Glutamatergic neuron (in vitro differentiated cells): ENCODE measurements at places on chromosomes 1 and 21. TPM values are rescaled to one million over a fixed set of nuclear protein-coding genes. Genes with fewer than 3 reads are reported as not detected.

The SSR2 gene
- total RNA-seq: 199 TPM

DNA sequence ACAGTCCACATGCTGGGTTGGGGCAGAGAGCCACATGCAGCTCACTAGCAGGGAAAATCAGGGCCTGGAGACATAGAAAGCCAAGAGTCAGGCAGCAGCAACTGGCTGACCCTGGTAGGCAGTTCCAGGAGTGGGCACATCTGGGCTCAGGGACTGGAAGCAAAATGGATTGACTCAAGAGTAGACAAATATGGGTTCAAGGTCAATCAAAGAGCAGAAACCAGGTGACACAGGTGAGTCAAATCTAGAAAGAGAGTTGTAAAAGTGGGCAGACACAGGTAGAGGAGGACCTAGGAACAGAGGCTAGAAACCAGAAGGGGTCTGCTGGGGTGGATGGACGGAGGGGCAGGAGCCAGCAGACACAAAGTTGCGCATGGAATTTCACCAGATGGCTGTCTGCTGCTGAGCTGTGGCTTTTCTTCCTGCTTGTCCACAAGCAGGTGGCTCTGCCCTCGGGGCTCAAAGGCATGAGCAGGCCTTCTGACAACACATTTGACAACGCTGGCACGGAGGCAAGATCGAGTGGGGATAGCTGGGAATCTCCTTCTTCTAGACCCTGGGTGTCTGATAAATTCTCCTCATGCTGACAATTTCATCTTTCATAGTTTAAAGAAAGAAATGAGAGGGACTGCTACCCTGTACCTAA lies 40.8 kb upstream of the IGSF3 start:
- no peak overlapping the region for H3K4me3 ChIP-seq
- H3K27ac ChIP-seq: peak overlapping the region; percentile 23
- peaks cover 7% of the 10 kb centered on the region for H3K27me3 ChIP-seq
- no peaks in the 10 kb centered on the region for H3K36me3 ChIP-seq
- peak; percentile 52 for DNase-seq
- peaks cover 47% of the 10 kb centered on the region for H3K4me1 ChIP-seq

The ETV3L gene
- total RNA-seq: not detected

GRCh38 chr1:164563721-164564360 lies 4.9 kb downstream of the PBX1 start:
- peak overlapping the region; percentile 54 for H3K27ac ChIP-seq
- peaks cover 23% of the 10 kb centered on the region for H3K4me1 ChIP-seq
- DNase-seq: no peak
- no peaks in the 10 kb centered on the region for H3K36me3 ChIP-seq

GRCh38 chr21:29308456-29308783 lies 9.7 kb downstream of the BACH1 start:
- H3K4me1 ChIP-seq: peaks cover 2% of the 10 kb centered on the region
- H3K4me3 ChIP-seq: no peak overlapping the region
- H3K36me3 ChIP-seq: no peaks in the 10 kb centered on the region
- no peak for DNase-seq
- no peak overlapping the region for H3K27ac ChIP-seq

The LIPI gene
- not detected for total RNA-seq

- peaks cover 3% of the 10 kb centered on the region for H3K27me3 ChIP-seq
- H3K27ac ChIP-seq: no peak overlapping the region
- H3K4me1 ChIP-seq: no peaks in the 10 kb centered on the region
- no peak overlapping the region for H3K4me3 ChIP-seq
- no peak for DNase-seq
Observed at GRCh38 chr1:40210511-40211204, 37.1 kb upstream of the TMCO2 start.

- H3K36me3 ChIP-seq: no peaks in the 10 kb centered on the region
- H3K4me3 ChIP-seq: no peak overlapping the region
- no peak for DNase-seq
- H3K4me1 ChIP-seq: no peaks in the 10 kb centered on the region
- no peaks in the 10 kb centered on the region for H3K27me3 ChIP-seq
Observed at GRCh38 chr1:85708829-85709227, 595 bp upstream of the ZNHIT6 start.

DNA sequence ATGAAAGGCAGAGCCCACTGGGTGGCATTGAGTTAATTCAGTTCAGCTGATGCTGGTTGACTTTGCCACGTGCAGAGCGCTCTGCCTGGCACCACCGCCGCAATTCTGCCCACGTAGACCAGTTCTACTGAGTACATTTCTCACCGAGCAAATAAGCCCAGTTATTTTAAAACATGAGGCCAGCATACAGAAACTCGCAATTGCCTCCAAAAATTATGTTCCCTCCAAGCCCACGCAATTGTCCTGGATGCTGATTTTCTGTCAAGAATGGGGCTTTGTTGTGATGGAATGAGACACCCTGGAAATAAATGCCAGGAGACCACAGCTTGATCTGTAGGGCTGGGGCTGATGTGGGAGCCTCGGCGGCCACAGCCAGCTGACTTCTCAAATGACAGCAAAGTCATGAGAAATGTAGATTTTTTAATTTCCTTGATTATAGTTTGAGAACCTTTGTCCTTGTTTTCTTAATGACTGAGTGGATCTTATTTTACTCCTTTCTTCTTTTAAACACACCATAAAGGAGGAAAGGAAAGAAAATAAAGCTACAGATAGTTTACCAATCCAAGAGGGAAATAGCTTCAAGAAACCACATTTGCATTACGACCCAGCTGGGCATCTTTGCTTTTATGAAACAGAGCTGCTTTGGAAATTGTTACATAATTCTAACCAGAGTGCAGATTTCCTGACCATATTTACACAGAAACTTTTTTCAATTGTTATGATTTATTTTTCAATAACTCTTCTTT lies 11.6 kb upstream of the PARP1 start:
- peaks cover 5% of the 10 kb centered on the region for H3K27me3 ChIP-seq
- H3K27ac ChIP-seq: no peak overlapping the region
- H3K4me1 ChIP-seq: peaks cover 2% of the 10 kb centered on the region
- H3K4me3 ChIP-seq: no peak overlapping the region
- H3K36me3 ChIP-seq: no peaks in the 10 kb centered on the region

The SLC25A34 gene
- 4.1 TPM for total RNA-seq

The AMY1C gene
- not detected for total RNA-seq

- no peak overlapping the region for H3K27ac ChIP-seq
- H3K4me1 ChIP-seq: no peaks in the 10 kb centered on the region
- H3K4me3 ChIP-seq: no peak overlapping the region
- peaks cover 8% of the 10 kb centered on the region for H3K36me3 ChIP-seq
Observed at GRCh38 chr1:34066981-34067603, 97.9 kb downstream of the CSMD2 start.

GRCh38 chr1:238562341-238562740 lies 671.6 kb upstream of the ZP4 start:
- no peak for DNase-seq
- no peak overlapping the region for H3K27ac ChIP-seq

- no peak for DNase-seq
- no peak overlapping the region for H3K4me3 ChIP-seq
- no peak overlapping the region for H3K27ac ChIP-seq
- peaks cover 3% of the 10 kb centered on the region for H3K4me1 ChIP-seq
- H3K36me3 ChIP-seq: no peaks in the 10 kb centered on the region
Observed at GRCh38 chr1:162706606-162707005, 74.3 kb downstream of the DDR2 start.

- H3K27me3 ChIP-seq: peaks cover 3% of the 10 kb centered on the region
- H3K36me3 ChIP-seq: no peaks in the 10 kb centered on the region
- peaks cover 1% of the 10 kb centered on the region for H3K4me1 ChIP-seq
- H3K4me3 ChIP-seq: no peak overlapping the region
- no peak overlapping the region for H3K27ac ChIP-seq
Observed at GRCh38 chr1:57164584-57164983, 198.8 kb upstream of the C8B start.

DNA sequence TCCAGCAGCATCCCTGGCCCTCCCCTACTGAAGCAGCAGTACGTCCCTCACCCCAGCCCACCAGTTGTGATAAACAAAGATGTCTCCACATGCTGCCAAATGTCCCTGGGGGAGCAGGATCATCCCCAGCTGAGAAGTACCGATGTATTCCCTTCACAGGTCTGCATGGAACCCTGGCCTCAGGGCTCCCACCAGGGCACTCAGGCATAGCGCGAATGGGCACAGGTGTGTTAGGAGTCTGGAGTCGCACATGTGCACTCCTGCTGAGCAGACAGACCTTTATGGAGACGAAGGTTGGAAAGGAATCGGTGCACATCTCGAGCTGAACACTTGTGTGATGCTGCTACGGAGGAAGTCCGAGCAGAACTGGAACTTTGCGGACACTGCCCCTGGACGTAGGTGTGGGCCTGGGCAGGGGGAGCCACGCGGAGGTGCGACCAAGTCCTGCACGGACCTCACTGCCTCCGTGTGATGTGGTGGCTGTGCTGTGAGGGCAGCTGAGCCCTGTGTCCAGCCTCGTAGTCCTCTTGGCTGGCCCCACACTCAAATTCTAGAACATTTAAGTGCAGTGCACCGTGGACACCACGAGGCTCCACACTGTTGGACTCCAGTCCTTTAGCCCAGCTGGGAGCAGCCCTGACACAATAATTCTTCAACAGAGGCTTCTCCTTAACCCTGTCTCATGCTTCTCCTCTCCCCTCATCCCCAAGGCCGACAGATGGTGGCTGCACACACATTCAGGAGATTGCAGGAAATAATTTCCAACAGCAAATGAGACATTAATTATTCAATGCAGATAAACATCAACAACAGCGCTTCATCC lies 43.4 kb downstream of the RSPH1 start:
- peak overlapping the region; percentile 89 for H3K27ac ChIP-seq
- H3K4me3 ChIP-seq: peak overlapping the region; percentile 56
- H3K4me1 ChIP-seq: peaks cover 48% of the 10 kb centered on the region
- DNase-seq: no peak

The MFAP2 gene
- total RNA-seq: 2.1 TPM

DNA sequence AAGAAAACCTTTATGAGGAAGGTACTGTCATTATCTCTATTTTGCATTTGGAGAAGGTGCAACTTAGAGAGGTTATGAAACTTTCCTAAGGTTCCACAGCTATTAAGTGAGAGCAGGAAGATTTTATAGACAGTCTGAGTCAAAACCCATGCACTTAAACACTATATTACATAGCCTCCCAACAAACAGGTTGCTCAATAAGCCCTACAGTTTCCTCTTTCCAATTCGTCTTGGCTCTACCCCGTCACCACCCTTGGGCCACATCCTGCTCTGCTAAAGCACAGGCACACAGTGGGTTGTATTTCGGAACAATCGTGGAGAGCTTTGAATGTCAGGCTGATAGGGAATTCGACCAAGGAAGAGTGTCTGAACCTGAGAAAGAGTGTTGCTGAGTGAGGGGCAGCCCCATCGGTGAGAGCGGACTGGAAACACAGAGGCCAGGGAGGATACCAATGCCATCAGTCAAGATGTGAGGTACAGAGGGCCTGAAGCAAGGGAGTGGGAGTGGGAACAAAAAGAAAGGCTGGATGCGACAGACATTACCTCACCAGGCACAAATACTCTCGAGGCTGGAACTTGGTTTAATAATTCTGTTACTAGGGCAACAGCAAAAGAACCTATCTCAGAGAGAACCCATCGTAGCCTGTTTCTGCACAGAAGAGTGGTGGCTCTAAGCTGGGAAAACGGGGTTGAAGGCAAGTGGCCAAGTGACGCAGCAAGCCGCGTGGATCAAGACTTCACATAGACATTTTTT lies 6.3 kb upstream of the LRRC52 start:
- no peak overlapping the region for H3K27ac ChIP-seq
- peaks cover 6% of the 10 kb centered on the region for H3K27me3 ChIP-seq
- no peak for DNase-seq
- peaks cover 23% of the 10 kb centered on the region for H3K4me1 ChIP-seq

GRCh38 chr1:220787069-220787619 lies 431 bp downstream of the MTARC1 start:
- peaks cover 1% of the 10 kb centered on the region for H3K27me3 ChIP-seq
- H3K36me3 ChIP-seq: no peaks in the 10 kb centered on the region
- peak overlapping the region; percentile 87 for H3K4me3 ChIP-seq
- H3K27ac ChIP-seq: peak overlapping the region; percentile 89

DNA sequence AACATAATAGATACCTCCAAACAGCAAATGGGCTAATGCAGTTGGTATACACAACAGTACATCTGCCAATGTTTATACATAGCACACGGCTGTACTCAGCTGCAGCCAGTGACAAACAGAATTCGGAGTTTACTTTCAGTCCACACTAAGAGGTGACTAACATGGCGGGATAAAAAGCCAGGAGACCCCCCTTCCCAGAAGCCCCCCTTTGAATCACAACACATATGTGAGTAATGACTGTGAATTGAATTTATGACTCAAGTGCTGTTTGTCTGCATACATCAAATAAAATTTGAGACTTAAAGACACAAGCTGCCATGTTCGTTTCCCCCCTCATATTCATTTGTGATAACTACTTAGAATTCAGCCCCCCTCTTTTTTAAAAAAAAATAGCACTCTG lies 113.2 kb downstream of the RUNX1 start:
- DNase-seq: no peak
- no peak overlapping the region for H3K27ac ChIP-seq
- H3K27me3 ChIP-seq: no peaks in the 10 kb centered on the region

The RAB13 gene
- total RNA-seq: 29.9 TPM

- H3K27me3 ChIP-seq: peaks cover 18% of the 10 kb centered on the region
- H3K4me3 ChIP-seq: no peak overlapping the region
- H3K27ac ChIP-seq: no peak overlapping the region
- DNase-seq: no peak
- peaks cover 14% of the 10 kb centered on the region for H3K36me3 ChIP-seq
Observed at GRCh38 chr1:41528106-41528505, 43.6 kb upstream of the EDN2 start.

DNA sequence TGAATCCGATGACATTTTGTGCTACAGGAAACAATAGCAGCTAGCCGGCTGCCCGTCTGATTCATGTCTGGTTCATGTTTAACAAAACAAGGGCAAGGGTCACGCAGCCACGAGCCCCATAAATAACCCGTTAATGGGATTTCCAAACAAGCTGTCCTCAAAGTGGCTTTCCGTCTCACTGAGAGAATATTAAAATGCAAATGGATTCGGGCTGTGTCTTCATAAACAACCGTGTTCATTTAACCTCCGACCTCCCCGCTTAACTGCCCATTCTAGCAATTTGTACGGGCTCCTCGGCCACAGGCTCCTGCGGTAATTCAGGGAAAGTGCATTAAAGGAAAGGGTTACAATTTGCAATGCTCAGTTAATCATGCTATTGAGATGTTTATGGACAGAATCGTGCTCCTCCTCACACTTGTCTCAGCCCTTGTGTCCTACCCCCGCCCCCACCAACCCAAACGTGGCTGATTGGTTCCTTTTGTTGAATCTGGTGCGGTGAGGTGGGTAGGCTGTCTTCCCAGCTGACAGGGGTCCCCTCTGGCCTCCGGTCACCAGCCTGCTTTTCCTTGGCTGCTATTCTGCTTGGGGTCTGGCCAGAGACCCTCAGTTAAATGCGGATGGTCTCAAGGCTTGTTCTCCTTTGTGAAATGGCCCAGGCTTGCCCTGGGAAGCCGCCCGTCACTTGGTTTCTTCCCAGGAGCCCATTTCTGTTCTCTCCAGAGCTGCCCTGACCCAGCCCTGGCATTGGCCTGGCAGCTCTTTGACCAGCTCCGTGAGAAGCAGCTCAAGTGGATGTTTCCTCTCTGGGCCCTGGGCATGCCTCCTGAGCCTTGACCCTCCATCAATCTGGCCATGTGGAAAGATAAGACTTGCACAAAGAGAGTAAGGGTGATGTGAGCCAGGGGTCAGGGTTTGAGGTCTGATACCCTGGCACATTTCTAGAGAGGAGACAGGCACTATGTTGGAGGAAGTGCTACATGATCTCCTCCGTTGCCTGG lies 200.7 kb upstream of the POU3F1 start:
- DNase-seq: peak; percentile 52
- H3K36me3 ChIP-seq: no peaks in the 10 kb centered on the region
- H3K27me3 ChIP-seq: peaks cover 2% of the 10 kb centered on the region
- peak overlapping the region; percentile 93 for H3K27ac ChIP-seq
- H3K4me1 ChIP-seq: peaks cover 48% of the 10 kb centered on the region
- peak overlapping the region; percentile 72 for H3K4me3 ChIP-seq
